ENCODE measurements at places on chromosomes 16 and 17.

DNA sequence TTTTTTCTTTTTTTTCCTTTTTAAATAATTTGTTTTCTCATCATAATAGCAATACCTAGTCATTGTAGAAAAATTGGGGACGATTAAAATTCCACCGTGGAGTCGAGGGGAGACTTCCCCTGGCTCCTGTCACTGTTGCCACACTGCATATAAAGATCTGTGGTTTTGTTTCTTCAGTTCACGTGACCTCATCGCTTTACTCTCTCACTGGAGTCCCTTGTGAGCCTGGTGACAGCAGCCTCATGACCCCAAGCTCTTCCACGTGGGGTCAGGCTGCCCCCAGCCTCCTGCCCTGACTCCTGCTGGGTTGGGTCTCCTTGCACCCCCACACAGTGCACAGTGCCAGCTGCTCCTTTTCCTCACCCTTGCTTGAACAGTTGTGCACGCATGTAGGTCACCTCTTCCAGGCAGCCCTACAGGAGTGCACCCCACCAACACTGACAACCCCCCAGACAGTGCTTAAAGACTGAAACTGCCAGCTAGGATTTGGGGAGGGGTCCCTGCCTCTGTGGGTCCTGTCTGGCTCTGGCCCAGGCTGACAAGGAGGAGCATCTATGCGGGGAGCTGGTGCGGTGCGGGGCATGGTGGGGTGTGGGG is 7.3 kb upstream of the METRNL start:
- DNase-seq = no peak

DNA sequence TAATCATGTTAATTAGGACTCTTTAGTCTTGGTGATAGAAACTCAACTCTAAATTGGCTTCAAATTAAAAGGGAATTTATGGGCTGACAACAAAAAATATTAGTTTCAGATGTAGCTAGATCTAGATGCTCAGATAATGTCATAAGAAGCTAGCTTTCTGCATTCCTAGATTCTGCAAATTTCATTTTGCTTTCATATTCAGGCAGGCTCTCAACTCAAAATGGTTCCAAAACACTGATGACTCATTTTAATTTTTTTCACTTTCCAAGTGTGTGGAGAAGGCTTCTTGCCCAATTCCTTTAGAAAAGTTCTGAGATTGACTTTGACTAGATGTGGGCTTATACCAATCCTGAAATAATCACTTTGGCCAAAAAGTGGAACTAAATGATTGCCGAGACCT is 236.7 kb upstream of the GOT2 start:
- no peak for DNase-seq

DNA sequence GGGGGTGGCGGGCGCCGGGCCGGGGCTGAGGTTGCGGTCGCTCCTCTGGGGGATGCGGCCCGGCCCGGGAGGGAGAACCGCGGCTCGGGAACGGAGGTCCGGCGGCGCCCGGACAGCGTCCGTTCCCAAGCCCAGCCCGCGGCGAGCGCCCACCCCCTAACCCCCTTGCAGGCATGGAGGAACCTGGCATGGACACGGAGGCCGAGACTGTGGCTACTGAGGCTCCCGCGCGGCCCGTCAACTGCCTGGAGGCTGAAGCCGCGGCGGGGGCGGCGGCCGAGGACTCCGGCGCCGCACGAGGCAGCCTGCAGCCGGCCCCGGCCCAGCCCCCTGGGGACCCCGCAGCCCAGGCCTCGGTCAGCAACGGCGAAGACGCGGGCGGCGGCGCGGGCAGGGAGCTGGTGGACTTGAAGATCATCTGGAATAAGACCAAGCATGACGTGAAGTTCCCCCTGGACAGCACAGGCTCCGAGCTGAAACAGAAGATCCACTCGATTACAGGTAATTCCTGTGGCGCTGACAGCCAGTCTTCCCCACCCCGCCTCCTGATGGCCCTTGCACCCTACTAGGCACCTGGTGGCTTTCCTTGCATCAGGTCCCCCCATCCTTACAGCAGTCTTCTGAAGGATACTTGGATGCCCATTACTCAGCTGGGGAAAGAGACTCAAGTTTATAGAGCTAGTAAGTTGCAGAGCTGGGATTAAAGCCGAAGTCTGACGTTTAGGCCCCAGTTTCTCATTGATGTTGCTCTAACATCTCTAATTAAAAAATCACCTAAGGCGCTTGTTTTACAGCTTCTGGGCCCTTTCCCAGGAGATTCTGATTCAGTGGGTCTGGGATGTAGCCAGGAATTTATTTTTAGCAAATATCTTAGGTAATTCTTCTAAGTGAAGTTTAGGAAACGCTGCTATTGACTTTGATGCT is 514 bp downstream of the UBFD1 start:
- DNase-seq = peak; percentile 49

GRCh38 chr16:14121142-14121541 is 50.0 kb downstream of the MRTFB start:
- DNase-seq = no peak

GRCh38 chr17:81235822-81236740 is 2.8 kb downstream of the TEPSIN start:
- DNase-seq = no peak

DNA sequence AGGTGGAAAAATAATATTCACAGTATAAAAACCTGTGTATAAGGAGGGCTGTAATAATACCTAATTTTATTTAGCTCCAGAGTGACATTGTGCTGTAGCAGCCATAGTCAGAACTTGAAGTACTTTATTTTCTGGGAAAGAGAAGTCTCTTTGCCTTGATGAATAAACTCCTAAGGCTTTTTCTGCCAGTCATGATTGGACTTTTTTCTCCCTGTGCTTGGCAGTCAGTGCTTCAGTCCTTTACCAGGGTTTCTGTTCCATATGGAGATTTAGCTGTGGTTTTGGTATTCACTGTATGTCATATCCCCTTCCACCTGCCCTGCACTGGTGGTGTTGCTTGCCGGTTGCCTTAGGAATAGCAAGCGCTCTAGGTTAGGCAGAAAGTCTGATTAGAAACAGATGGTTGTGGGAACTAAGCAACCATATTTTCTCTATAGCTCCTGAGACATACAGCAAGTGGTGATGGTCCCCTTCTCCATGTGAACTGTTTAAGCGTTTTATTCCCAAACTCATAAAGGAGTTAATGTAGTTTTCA is 24.7 kb downstream of the DDX42 start:
- DNase-seq = no peak

GRCh38 chr16:52271088-52271750 is 275.7 kb downstream of the TOX3 start:
- DNase-seq = no peak

DNA sequence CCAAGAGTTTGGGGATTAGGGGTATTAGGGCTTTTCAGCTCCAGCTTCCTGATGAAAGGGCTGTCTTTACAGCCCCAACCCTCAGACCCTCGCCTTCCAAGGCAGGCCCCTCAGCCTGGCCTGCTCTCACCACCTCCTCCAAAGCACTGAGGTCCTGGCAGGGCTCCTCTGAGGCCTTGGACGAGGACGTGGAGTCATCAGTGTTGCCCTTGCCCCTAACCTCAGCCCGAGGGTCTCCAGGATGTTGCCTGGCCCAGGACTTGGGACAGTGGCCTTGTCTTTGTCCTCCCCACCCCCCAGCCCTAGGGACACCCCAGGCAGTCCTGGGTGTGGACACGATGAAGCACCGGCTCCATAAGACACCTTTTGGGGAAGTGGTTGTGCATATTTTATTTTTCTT is 28.2 kb downstream of the B9D1 start:
- DNase-seq = no peak

GRCh38 chr17:9755083-9755482 is 36.3 kb downstream of the DHRS7C start:
- DNase-seq = no peak

Data from cardiac fibroblast (primary cell).